ENCODE measurements at places on chromosomes 13 and 19.

GRCh38 chr19:55341595-55342531, 2.2 kb downstream of the KMT5C start:
- no peaks in the 10 kb centered on the region for H3K4me1 ChIP-seq
- H3K27ac ChIP-seq: no peak overlapping the region
- no peak for DNase-seq
- H3K36me3 ChIP-seq: no peaks in the 10 kb centered on the region
- no peaks in the 10 kb centered on the region for H3K27me3 ChIP-seq

GRCh38 chr13:94827566-94827965, 115.2 kb upstream of the SOX21 start:
- H3K4me3 ChIP-seq: no peak overlapping the region
- no peaks in the 10 kb centered on the region for H3K4me1 ChIP-seq
- H3K27me3 ChIP-seq: peaks cover 4% of the 10 kb centered on the region
- H3K36me3 ChIP-seq: no peaks in the 10 kb centered on the region

GRCh38 chr13:50845211-50845610, 1.7 kb upstream of the DLEU7 start:
- peaks cover 36% of the 10 kb centered on the region for H3K27me3 ChIP-seq
- no peaks in the 10 kb centered on the region for H3K36me3 ChIP-seq
- no peak for DNase-seq
- H3K4me1 ChIP-seq: no peaks in the 10 kb centered on the region
- H3K27ac ChIP-seq: no peak overlapping the region

GRCh38 chr13:45024847-45025246, 35.5 kb downstream of the GPALPP1 start:
- H3K4me1 ChIP-seq: no peaks in the 10 kb centered on the region
- no peaks in the 10 kb centered on the region for H3K36me3 ChIP-seq
- H3K4me3 ChIP-seq: no peak overlapping the region
- no peaks in the 10 kb centered on the region for H3K27me3 ChIP-seq

DNA sequence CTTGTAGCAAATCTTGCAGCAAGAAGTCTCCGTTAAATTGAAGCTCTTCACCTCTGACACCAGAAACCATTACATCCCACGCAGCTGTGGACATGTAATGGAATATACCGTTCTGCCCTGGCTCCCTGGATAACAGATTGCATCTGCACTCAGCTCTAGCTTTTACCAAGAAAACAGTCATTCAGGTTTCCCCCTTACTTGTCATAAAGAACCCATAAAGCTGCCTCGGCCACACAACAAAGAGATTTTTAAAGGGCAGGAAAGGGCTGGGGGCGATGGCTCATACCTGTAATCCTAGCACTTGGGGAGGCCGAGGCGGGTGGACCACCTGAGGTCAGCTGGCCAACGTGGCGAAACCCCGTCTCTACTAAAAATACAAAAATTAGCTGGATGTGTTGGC, 127.6 kb upstream of the RFC3 start:
- no peaks in the 10 kb centered on the region for H3K4me1 ChIP-seq
- H3K4me3 ChIP-seq: no peak overlapping the region
- H3K27ac ChIP-seq: no peak overlapping the region
- no peaks in the 10 kb centered on the region for H3K27me3 ChIP-seq
- no peaks in the 10 kb centered on the region for H3K36me3 ChIP-seq

GRCh38 chr19:53659292-53659691, 27.5 kb downstream of the DPRX start:
- no peaks in the 10 kb centered on the region for H3K4me1 ChIP-seq
- no peaks in the 10 kb centered on the region for H3K36me3 ChIP-seq
- peak; percentile 88 for DNase-seq
- H3K27ac ChIP-seq: peak overlapping the region; percentile 67
- H3K27me3 ChIP-seq: no peaks in the 10 kb centered on the region

GRCh38 chr19:9427941-9428340, 7.4 kb downstream of the ZNF266 start:
- no peak overlapping the region for H3K4me3 ChIP-seq
- no peaks in the 10 kb centered on the region for H3K4me1 ChIP-seq
- no peak for DNase-seq
- H3K27me3 ChIP-seq: no peaks in the 10 kb centered on the region
- H3K27ac ChIP-seq: no peak overlapping the region

GRCh38 chr19:18729933-18730530, 46.6 kb downstream of the CRTC1 start:
- H3K27me3 ChIP-seq: no peaks in the 10 kb centered on the region
- H3K27ac ChIP-seq: no peak overlapping the region
- H3K4me3 ChIP-seq: no peak overlapping the region
- no peak for DNase-seq

DNA sequence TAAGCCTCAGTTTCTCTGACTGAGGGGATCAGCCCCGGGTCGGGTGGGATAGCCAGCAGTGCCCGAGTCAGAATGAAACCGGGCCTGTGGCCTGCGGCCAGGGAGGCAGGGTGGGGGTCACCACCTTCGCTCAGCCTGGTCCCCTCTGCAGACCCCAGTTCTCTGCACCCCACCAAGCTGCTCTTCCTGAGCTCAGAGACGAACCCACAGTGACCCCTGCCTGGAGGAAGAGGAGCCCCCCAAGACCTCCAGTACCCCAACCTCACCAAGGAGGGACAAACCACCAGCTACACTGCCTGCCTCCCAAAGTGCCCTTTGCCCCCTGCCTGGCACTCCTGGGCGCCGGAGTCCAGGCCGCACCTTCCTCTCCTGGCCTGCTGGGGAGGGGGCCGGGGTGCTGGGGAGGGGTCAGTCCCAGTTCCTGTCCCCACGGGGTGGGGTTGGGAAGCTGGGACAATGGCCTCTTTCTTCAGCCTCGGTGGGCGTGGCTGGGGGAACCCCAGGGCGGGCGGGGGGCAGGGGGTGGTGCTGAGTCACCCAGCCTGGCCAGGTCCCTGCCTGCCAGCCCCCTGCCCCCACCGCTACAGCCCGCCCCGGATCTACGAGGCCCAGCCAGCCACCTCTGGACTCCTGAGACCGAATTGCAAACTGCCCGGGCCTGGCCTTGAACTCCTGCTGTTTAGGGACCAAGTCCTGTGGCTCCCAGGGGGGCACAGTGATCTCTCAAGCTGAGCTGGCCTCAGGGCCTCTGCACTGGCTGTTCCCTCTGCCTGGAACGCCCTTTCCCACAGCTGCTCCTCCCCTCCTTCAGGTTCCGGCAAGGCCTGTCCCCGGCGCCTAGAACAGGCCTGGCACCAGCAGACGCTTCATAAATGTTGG, 14.3 kb downstream of the ZBTB7A start:
- DNase-seq: peak; percentile 87
- H3K27me3 ChIP-seq: no peaks in the 10 kb centered on the region
- peaks cover 21% of the 10 kb centered on the region for H3K4me1 ChIP-seq

DNA sequence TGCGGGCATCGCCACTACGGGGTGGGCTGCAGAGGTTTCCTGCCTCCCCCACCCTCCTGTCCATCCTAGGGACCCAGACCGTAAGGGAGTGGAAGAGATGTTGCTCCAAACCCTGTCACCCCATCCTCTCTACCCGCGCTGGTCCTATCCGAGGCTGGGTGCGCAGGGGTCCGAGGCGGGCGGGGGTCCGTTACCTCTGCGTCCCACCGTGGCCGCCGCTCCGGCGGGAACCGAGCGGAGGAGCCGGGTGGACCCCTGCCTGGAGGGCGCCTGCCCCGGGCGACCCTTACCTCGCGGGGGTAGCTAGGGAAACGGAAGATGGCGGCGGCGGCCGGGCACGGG, at the start of gene DGKH:
TSS of gene DGKH (plus strand) at position 307 of the 342 bp plus-strand sequence. CDS start 126 bp downstream, outside the sequence.
- peak within 1 kb of the TSS; percentile 89 for H3K4me3 ChIP-seq
- H3K36me3 ChIP-seq: no peaks in the 10 kb centered on the region
- H3K27ac ChIP-seq: peak within 1 kb of the TSS; percentile 93
- no peak for DNase-seq

GRCh38 chr13:84497613-84498012, 615.3 kb upstream of the SLITRK1 start:
- no peaks in the 10 kb centered on the region for H3K36me3 ChIP-seq
- H3K27ac ChIP-seq: no peak overlapping the region
- no peaks in the 10 kb centered on the region for H3K27me3 ChIP-seq
- H3K4me1 ChIP-seq: no peaks in the 10 kb centered on the region

- H3K27ac ChIP-seq: no peak overlapping the region
- no peak for DNase-seq
- H3K36me3 ChIP-seq: no peaks in the 10 kb centered on the region
Observed at GRCh38 chr13:78035500-78035899, 116.9 kb upstream of the EDNRB start.

DNA sequence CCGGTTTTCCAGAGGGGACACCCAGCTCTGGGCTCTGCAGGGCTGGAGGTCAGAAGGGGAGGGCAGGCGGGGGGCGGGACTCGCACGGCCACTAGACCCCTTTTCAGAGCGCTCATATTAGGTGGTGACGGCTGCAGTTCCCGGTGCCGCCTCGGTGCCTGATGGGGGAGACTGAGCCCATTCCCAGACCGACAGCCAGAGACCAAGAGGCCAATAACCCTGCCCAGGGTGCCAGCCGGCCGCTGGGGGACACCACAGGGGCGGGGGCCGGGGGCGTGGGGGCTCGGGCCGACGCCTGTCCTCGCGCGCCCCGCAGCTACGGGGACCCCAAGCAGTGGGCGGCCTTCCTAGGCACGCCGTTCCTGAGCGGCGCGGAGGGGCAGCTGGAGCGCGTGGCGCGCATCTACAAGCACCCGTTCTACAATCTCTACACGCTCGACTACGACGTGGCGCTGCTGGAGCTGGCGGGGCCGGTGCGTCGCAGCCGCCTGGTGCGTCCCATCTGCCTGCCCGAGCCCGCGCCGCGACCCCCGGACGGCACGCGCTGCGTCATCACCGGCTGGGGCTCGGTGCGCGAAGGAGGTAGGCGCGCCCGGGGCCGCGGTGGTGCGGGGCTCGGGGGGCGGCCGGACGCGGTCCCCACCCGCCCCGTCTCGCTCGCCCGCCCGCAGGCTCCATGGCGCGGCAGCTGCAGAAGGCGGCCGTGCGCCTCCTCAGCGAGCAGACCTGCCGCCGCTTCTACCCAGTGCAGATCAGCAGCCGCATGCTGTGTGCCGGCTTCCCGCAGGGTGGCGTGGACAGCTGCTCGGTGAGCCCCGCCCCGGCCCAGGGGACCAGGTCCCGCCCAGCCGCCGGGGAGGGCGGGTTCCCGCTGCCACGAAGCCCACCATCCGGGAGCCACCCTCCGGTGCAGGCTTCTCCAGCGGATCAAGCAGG, 2.4 kb downstream of the TIMM13 start:
- peak; percentile 81 for DNase-seq
- no peaks in the 10 kb centered on the region for H3K27me3 ChIP-seq

DNA sequence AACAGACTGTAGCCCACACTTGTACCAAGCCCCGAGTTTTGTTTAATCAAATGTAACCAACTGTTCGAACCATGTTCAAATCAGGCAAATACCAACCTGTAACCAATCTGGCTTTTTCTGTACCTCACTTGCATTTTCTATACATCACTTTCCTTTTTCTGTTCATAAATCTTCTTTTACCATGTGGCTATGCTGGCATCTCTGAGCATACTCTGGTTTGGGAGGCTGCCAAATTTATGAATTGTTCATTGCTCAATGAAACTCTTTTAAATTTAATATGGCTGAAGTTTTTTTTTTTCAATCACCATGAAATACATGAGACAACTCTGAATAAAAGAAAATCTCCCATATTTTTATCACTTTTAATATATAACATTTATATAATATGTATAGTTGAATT, 256.1 kb downstream of the SLITRK6 start:
- DNase-seq: no peak
- H3K4me3 ChIP-seq: no peak overlapping the region
- H3K36me3 ChIP-seq: no peaks in the 10 kb centered on the region
- H3K27ac ChIP-seq: no peak overlapping the region

- no peak overlapping the region for H3K4me3 ChIP-seq
- H3K27me3 ChIP-seq: no peaks in the 10 kb centered on the region
- no peak for DNase-seq
- no peak overlapping the region for H3K27ac ChIP-seq
Observed at GRCh38 chr19:56159009-56159559, 16.7 kb upstream of the GALP start.

- H3K27ac ChIP-seq: no peak overlapping the region
- no peaks in the 10 kb centered on the region for H3K4me1 ChIP-seq
- H3K36me3 ChIP-seq: no peaks in the 10 kb centered on the region
Observed at GRCh38 chr13:106029676-106030290, 505.7 kb downstream of the EFNB2 start.

- no peaks in the 10 kb centered on the region for H3K36me3 ChIP-seq
- no peak overlapping the region for H3K27ac ChIP-seq
- no peaks in the 10 kb centered on the region for H3K27me3 ChIP-seq
Observed at GRCh38 chr13:90757127-90757680, 590.3 kb upstream of the MIR17HG start.

- peak within 1 kb of the TSS; percentile 52 for H3K4me3 ChIP-seq
- peaks cover 26% of the 10 kb centered on the region for H3K27me3 ChIP-seq
- H3K36me3 ChIP-seq: no peaks in the 10 kb centered on the region
- no peak within 1 kb of the TSS for H3K27ac ChIP-seq
- peaks cover 12% of the 10 kb centered on the region for H3K4me1 ChIP-seq
- peak; percentile 45 for DNase-seq
Observed at GRCh38 chr13:52405767-52406494, at the start of gene THSD1. THSD1 (minus strand) TSS chr13:52406172; CDS start chr13:52402600, 3,572 bp downstream.

- peak overlapping the region; percentile 27 for H3K27ac ChIP-seq
- DNase-seq: no peak
- H3K27me3 ChIP-seq: no peaks in the 10 kb centered on the region
- H3K4me3 ChIP-seq: no peak overlapping the region
- peaks cover 39% of the 10 kb centered on the region for H3K4me1 ChIP-seq
Observed at GRCh38 chr19:13119627-13120026, 1.6 kb downstream of the NACC1 start.

DNA sequence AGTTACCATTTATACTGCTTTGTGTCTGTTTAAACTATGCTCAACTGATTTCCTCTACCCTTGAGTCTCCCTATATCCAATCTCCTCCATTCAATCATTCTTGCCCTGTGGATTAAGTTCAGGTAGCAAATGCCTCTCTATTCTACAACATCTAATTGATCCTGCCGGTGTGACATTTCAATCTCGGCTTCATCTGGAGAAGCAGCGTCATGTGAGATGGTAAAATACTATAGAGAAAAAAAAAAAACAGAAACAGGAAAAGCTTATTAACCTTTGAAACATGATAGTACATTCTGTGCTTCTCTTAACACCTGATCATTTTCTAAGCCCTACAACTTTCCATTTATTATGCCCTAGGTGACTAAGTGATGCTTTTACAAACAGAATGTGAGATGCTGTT, 89.4 kb downstream of the KCTD12 start:
- H3K27me3 ChIP-seq: no peaks in the 10 kb centered on the region
- no peak overlapping the region for H3K4me3 ChIP-seq
- H3K27ac ChIP-seq: no peak overlapping the region
- DNase-seq: no peak
- no peaks in the 10 kb centered on the region for H3K36me3 ChIP-seq
